ENCODE measurements at places on chromosomes 6 and 20.

DNA sequence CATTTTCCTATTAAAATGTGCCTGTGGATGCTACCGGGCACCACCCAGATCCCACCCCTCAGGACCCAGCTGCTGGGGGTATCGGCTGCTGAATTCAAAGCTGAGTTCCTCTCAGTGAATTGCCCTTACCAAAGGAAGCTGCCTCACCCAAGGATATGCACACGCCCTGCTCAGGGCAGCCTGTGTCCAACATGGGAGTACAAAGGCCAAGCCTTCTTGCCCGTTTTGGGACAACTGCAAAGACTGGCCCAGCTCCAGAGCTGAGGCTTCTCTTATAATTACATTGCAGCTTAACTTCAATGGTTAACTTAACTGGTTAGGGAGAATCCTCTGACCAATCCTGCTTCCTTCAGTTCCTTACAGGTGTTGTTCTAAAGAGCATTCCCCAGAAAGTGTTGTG lies 19.8 kb upstream of the FANCE start:
- DNase-seq = no peak

DNA sequence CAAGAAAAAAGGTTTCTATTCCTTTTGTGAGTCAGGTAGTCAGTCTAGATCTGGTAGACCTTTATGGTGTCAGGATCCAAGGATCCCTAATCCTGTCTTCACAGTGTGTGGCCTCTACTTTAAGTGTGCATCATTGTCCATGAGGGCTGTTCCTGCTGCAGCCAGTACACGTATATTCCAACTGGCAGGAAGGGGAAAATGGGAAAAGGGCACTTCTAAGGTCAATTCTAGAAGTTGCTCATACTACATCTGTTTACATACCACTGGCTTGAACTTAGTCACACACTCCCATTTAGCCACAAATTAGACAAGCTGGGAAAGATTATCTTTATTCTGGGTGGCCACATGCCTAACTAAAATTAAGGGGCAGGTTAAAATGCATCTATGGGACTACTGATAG lies 9.7 kb upstream of the MMS22L start:
- no peak for DNase-seq

DNA sequence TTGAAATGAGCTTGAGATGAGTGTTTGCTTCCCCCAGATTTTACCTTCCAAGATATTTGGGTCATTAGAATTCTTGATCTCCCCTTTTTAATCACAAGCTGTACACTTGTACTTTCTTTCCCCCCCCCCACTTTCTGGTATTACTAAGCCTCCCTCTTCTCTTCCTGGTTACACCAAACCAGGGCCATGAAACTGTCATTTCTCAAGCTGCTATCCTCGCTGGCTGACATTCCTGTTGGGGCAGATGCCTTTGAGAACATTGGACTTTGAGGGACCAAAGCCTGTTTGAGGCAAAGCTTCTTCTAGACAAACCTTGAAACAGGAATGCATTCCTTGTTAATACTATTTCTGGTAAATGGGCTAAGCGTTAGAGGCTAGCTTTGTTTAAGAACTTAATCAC lies 32.3 kb upstream of the MAP3K7 start:
- DNase-seq = no peak

DNA sequence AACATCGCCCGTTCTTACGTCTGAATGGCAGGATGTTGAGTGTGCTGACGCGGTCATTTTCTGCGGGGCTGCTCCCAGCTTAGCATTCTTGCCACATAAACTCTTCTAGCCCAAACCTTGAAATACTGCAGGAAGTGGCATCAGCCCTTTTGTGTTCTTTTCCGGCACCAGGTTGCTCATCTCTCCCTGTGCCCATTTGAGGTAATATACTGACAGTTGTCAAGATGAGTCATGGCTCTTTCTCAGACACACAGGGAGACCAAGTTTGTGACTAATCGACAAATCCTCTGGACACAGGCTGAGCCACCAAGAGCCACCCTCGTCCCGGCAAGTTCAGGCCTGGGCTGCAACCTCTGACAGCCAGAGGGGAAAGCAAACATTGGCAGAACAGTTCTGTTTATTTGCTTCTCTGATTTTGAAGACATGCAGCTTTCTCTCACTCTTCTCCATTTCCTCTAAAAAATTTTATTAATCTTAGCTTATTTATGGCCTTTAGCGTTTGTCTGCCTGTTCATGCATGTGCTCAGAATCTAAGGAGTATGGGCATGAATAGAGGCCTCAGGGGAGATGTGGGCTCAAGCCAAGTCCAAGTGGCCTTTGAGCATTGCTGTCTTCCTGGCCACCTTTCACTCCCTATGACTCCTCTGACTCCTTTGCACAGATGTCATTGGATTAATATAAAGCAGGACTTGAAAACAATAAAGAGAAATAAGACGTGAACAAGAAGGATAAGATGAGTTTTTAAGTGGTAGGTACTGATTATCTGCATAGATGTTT lies 328.2 kb upstream of the JAG1 start:
- DNase-seq = no peak

- no peak for DNase-seq
Measured at GRCh38 chr20:36717657-36718056, 28.2 kb downstream of the NDRG3 start.

DNA sequence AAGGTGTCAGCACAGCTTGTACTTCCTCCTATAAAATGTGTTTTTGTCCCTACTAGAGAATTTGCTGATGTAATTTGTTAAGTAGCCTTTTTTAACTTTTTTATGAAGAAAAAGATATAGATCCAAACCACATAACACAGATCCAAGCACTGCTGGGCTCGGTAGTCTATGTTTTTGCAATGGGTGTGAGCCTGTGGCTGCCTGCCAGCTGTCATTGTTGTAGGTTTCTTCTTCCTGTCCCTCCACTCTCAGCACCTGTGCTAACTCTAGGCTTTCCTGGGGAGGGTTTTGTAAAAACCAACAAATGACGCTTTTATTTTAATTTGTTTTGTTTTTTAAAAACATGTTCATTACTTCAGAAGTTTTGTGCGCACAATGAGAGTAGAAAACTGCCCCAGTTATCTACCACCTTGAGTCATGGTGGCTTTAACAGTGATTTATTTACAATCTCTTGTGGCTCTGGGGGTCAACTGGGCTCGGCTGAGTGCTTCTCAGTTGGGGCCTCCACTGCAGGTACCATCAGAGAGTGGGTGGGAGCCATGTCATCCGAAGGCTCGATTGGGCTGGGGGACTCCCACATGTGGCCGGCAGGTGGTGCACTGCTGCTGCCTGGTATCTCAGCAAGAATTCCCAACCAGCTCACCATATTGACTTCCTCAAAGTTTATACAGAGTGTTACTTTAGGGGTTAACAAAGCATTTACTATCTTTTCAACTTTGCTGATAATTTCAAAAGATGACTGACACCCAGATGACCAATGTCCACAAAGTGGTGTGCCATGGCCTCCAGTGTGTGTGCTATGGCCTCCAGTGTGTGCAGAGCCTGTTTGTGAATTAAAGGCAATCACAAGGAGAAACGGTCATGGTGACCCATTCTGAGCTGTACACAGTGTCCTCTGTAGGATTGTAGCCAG lies 3.0 kb upstream of the CCR6 start:
- no peak for DNase-seq

- no peak for DNase-seq
Measured at GRCh38 chr6:1379017-1379787, 10.2 kb upstream of the FOXF2 start.

- DNase-seq = no peak
Measured at GRCh38 chr6:136319732-136320131, 30.1 kb upstream of the BCLAF1 start.

DNA sequence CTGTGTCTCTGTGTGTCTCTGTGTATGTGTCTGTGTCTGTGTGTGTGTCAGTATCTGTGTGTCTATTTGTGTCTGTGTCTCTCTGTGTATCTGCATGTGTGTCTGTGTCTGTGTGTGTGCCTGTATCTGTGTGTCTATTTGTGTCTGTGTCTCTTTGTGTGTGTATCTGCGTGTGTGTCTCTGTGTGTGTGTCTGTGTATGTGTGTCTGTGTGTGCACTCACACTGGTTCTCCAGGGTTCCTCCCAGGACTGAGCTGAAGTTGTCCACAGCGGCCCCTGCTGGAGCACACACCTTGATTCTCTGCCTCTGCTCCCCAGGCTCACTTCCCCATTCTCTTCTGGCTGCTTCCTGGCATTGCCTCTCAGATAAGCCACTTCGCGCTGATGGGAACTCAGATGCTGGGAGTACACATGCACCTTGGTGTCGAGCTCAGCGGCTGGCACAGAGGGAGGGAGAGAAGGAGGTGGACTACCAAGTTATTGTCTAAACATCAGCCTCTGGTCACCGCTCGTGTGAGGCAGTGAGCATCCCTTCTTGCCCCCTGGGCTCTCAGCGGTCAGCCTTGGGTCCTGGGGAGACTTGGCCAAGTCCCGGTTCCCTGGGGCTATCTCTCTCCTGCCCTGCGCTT lies 104.9 kb upstream of the NXT1 start:
- no peak for DNase-seq

- DNase-seq = no peak
Measured at GRCh38 chr20:64093013-64093503, 8.9 kb upstream of the LKAAEAR1 start.

DNA sequence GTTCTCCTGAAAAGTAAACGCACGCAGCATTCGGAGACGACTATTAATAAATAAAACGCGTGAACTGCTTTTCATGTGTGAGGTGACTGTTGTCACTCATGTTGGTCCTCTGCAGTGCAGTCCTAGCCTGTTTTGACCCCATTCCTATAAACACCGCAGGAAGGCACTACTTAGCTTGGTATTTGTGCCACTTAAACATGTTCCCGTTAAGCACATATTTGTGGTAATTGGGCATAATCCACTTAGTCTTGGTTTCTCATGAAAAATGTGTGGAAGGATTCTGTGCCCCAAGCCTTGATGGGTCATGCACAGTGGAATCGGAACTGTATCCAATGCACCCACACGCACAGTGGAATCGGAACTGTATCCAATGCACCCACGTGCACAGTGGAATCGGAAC lies 313.9 kb downstream of the THBS2 start:
- no peak for DNase-seq

DNA sequence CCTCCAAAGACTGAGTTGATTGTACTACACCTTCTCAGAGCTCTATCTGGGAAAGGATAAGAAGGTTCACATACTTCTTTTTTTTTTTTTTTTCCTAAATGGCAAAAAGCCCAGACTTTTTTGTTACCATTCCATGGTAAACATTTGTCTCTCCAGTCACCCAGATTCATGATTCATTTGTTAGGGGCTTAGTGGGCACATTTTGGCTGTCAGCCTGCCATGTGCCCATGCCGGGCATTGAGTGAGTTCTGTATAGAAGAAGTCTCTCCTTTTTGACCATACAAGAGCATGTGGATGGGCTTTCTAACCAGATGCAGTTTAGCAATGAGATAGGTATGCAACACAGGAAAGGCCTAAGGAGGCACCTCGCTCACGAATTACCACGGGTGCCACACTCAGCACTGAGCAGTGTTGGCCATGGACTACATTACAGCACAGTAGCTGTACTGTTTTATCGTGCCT lies 447.5 kb upstream of the HSF2 start:
- DNase-seq = peak; percentile 41

- DNase-seq = no peak
Measured at GRCh38 chr6:138101946-138102731, 5.1 kb downstream of the PERP start.

- DNase-seq = no peak
Measured at GRCh38 chr6:120077489-120077888, 727.9 kb upstream of the MAN1A1 start.

- DNase-seq = no peak
Measured at GRCh38 chr6:30684386-30685156, 1.9 kb downstream of the PPP1R18 start.

- DNase-seq = no peak
Measured at GRCh38 chr6:113709936-113710509, 147.1 kb upstream of the MARCKS start.

- no peak for DNase-seq
Measured at GRCh38 chr6:16974387-16974673, 127.5 kb upstream of the STMND1 start.

GRCh38 chr6:23282252-23283021 lies 713.1 kb downstream of the HDGFL1 start:
- no peak for DNase-seq

- no peak for DNase-seq
Measured at GRCh38 chr6:13661647-13662046, 46.5 kb downstream of the NOL7 start.

DNA sequence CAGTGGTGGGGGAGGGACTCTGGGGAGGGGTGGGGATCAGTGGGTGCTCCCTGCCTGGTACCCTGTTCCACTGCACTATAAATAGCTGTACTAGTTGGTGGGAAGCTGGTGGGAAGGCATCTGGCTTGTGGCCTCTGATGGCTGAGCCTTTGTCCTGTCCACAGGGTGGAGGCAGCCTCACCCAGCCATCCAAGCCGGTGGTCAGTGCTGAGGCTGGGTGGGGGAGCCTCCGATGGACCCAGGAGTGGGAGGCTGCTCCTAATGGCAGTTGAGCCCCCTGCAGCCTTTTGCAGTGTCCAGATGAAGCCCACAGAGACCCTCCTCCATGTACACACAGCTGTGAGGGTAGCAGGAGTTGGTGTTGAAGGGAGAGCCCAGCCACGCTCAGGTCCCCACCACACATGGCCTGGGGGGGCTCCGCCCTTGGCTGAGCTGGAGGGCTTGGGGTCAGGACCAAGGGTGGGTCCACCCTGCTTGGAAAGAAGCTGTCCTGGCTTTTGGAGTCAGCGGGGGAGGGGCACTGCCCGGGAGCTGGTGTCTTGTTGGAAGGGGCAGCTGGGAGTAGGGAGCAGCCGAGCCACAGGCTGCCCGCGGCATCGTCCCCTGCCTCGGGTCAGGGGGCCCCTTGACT lies 2.5 kb downstream of the PPDPF start:
- no peak for DNase-seq

Measured in AG09309 (cell line).